ENCODE measurements at places on chromosomes 3 and 15. TPM values are rescaled to one million over a fixed set of nuclear protein-coding genes. Genes with fewer than 3 reads are reported as not detected.
A peak's percentile ranks its signal among the peaks of the same experiment; 100 is the strongest.

Gene NOX5
- total RNA-seq: not detected

Gene TOP2B
- total RNA-seq: 45.3 TPM

Gene SPSB4
- total RNA-seq: 1.9 TPM

Gene SLC24A5
- not detected for total RNA-seq

DNA sequence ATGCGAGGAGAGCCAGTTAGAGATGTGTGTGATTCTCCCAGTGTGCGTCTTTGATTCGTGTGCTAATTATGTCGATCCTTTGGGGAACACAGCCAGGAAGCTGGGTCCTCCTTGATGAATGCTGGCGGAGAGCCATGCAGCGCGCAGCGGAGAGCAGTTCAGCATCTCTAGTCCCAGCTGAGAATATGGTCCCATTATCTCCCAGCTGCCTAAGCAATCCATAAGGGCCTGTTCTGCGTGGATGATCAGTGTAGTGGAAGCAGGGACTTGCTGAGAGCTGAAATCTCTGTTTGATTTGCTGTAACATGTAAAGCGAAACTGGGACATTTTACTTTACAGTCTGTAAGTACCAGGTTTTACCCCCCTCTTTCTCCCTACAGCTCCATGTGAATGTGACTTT lies 412.7 kb downstream of the CNTN4 start:
- DNase-seq: peak; percentile 14

Gene PFN2
- 336 TPM for total RNA-seq
